SK-N-DZ (cell line): ENCODE measurements at places on chromosomes 1 and 21.

- no peak for DNase-seq
Measured at GRCh38 chr1:154220970-154221277, 169 bp downstream of the UBAP2L start.

DNA sequence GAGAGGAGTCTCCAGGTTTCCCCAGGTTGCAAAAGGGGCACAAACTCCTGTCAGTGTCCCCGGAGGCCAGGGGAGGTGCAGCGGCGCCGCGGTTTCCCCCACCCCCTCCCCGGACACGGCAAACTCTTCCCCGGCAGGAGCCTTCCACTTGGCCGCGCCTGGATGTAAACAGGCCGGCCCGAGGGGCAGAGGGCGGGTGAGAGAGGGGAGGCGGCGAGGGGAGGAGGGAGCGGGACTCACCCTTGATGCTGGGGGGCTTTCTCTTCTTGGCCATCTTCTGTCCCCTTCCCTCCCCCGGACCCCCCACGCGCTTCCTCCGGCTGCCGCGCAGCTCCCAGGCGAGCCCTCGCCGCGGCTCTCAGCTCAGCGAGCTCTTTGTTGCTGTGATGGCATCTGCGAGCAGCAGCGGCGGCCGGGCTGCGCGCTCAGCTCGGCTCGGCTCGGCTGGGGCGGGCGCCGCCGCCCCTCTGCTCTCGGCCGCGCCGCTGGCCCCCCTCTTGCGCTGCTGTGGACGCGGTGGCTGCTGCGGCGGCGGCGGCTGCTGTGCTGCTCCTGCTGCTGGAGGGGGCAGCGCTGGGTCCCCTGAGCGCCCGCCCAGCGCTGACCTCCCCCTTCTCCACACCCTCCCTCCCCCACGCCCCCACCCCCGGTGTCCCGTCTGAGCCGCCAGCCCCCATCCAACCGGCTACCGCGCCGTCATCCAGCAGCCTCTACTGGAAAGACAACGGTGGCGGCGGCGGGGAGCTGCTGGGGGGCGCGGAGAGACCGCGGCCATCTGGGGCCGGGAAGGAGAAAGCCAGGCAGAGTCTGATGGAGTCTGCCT is 4.9 kb upstream of the SLC44A5 start:
- peak; percentile 68 for DNase-seq

DNA sequence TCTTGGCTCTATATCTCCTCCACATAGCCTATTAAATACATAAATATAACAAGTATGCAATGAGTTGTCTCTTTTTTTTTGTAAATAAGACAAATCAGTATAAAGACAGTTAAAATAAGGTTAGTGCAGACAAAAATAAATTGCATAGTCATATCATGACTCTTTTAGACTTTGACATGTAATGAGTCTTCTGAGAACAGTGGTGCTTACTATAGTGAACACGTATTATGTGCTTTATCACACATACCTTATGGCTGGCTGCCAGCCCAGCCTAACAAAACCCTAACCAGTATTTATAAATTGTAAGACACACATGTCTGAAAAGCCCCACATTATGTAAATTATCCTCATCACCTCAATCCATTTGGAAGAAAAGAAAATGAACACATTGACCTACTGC is 29.1 kb upstream of the F13B start:
- no peak for DNase-seq

GRCh38 chr1:40313329-40313957 is 3.6 kb downstream of the COL9A2 start:
- DNase-seq, result no peak

GRCh38 chr1:109377698-109378097 is 20.0 kb downstream of the SORT1 start:
- DNase-seq, result no peak

DNA sequence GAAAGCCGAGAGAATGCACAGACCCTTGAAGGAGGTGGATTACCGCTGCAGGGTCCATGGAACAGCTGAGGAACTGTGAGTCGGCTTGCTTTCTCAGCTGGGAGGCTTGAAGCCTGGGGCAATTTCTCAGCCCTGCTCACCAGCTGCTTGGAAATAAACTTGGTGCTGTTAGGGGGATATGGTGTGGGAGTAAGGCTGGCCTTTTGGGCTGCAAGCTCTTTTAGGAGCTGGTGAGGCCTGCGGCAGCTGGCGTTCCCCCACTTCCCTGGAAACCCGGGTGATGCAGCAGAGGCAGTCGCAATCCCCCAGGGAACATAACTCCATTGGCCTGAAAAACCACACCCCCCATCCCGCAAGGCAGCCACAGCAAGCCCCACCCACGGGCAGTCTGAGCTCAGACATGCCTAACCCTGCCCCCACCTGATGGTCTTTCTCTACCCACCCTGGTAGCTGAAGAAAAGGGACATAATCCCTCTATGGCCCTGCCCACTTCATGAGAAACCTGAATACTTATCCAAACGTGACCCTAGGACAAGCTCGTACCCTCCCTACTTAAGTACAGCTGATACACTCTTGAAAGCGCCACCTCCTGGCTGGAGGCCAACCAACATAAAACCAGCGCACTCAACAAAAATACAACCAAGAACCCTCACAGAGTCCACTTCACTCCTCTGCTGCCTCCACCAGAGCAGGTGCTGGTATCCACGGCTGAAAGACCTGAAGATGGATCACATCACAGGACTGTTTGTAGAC is 1995.8 kb downstream of the NCAM2 start:
- no peak for DNase-seq

DNA sequence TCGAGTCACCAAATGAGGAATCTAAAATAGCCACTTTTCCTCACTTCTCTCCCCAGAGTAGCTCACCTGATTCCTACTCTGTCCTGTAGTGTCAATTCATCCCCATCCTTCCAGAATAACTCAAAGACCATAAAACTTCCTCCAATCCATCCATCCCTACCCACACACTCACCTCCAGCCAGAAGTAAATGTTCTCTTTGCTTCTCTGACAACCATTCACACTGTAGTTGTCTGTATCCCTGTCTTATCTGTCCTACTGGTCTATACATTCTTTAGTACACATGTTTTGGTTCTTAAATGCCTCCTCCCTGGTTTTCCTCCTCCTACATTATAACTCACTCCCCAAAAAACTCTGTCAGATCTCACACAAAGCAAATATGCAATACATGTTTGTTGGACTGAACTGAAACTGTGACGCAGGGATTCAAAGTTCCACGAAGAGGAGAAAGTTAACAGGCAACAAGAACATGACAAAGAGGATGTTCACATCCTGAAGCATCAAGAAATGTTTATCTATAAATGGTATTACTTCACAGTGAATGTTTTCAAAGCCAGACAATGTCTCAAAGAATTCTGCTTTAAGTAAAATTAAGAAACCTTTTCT is 11.0 kb downstream of the TP53BP2 start:
- DNase-seq, result no peak

DNA sequence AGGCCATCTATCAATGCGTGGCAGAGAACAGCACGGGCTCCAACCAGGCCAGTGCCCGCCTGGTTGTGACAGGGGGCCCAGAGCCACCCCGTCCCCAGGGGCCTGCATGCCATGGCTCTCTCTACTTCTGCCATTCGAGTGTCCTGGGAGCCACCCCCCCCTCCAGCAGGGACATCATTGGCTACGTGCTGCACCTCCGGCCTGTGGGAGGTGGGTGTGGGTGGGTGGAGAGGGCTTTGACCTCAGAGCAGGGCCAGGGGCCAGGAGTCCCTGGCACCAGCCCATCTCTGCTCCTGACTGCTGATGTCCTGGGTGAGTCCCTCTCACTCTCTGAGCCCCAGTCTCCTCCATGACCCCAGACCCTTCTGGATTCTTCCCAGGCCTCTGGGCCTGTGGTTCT is 25.3 kb downstream of the SLC27A3 start:
- DNase-seq, result no peak

DNA sequence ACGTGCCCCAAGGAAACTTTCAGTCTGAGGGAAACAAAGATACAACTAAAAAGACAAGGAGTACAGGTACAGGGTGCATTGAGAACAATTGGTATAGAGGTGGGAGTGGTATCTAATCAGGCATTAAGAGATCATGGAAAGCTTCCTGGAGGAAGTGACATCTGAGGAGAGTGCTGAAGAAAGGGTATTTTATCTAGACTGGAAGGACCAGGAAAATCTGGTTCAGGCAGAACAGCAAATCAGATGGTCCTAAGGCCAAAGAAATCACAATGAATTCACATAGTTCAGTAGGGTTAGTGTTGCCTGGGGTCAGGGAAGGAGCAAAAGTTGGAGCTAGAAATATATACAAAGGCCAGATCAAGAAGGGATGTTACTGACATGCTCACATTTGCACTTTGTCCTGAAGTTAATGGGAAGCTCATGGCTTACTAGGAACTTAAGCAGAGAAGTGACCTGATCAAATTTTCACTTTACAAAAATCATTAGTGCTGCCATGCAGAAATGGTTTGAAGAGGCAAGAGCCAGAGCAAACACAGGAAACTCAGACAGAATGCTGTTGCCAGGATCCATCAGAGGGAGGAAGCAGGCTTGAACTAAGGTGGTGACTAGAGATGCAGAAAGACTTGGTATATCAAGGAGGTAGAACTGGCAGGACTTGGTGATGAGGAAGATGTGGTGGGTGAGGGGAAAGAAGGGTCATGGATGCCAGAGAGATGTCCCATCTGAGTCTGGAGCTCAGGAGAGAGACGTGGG is 14.5 kb upstream of the CTTNBP2NL start:
- DNase-seq, result no peak

DNA sequence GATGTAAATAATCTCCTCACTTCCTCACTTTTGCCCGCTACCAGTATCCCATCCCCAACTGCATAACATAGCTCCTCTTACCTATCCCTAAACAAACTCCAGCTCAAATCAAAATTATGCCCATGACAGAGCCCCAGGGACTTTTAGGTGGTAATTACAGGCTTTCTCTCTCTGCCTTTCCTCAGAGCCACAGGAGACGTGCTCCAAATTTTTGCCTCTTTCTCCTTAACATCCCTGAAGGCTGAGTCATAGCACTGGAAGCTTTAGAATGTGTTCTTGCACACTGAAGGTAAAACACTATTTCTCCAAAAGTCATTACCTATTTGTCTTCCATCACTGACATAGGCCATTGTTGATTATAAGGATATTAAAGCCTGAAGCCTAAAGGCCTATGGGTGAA is 263.5 kb upstream of the PLD5 start:
- no peak for DNase-seq
